ENCODE measurements at places on chromosomes 3 and 15. TPM values are rescaled to one million over a fixed set of nuclear protein-coding genes. Genes with fewer than 3 reads are reported as not detected.

DNA sequence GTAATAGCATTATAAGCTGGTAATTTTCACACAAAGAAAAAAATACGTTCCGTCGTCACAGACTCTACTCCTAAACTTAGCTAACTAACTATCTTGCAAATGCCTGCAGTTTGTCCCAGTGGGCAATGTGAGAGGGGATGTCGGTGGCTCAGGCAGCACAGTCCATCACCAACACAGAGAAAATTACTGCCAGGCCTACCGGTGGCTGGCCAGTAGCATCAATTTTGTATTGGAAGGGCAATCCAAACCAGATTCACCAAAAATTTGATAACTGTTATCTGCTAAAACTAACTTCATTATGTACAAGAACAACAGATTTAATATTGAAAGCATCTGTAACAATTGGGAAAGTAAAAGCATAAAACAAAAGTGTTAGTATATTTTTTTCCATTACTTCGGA lies 37.4 kb upstream of the RASA2 start:
- no peak overlapping the region for H3K27ac ChIP-seq
- H3K27me3 ChIP-seq, result no peaks in the 10 kb centered on the region
- H3K4me1 ChIP-seq, result peaks cover 13% of the 10 kb centered on the region
- DNase-seq, result no peak

GRCh38 chr15:31163769-31164572 lies 62.4 kb upstream of the TRPM1 start:
- H3K36me3 ChIP-seq, result no peaks in the 10 kb centered on the region
- DNase-seq, result no peak
- no peak overlapping the region for H3K27ac ChIP-seq
- no peaks in the 10 kb centered on the region for H3K27me3 ChIP-seq

DNA sequence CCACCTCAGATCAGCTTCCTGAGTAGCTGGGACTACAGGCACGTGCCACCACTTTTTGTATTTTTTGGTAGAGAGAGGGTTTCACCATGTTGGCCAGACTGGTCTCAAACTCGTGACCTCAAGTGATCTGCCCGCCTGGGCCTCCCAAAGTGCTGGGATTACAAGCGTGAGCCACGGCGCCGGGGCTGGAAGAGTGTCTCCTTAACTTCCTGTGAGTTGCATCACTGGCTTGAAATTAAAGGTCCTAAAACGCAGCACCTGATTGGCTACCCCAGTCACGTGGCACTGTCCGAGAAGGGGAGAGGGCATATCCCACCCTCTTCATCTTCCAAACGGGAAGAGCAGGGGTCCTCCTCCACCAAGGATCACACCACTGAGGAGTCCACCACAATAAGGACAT lies 5.5 kb upstream of the FAM174B start:
- H3K4me1 ChIP-seq, result peaks cover 14% of the 10 kb centered on the region
- peak; percentile 62 for DNase-seq
- no peaks in the 10 kb centered on the region for H3K27me3 ChIP-seq
- no peak overlapping the region for H3K4me3 ChIP-seq
- H3K27ac ChIP-seq, result no peak overlapping the region
- no peaks in the 10 kb centered on the region for H3K36me3 ChIP-seq

- H3K36me3 ChIP-seq, result no peaks in the 10 kb centered on the region
- H3K27ac ChIP-seq, result no peak overlapping the region
- no peaks in the 10 kb centered on the region for H3K27me3 ChIP-seq
- H3K4me1 ChIP-seq, result no peaks in the 10 kb centered on the region
- DNase-seq, result no peak
These were observed 25.9 kb upstream of the SNRK start for GRCh38 chr3:43260412-43260811.

BUB1B gene
- 38.6 TPM for total RNA-seq

NRROS gene
- total RNA-seq, result 2.8 TPM
